Activated effector memory CD4-positive, alpha-beta T cell treated with Interleukin-2 at 50 U/mL for 16 hours (primary cell): ENCODE measurements at places on chromosomes 6 and 20.

DNA sequence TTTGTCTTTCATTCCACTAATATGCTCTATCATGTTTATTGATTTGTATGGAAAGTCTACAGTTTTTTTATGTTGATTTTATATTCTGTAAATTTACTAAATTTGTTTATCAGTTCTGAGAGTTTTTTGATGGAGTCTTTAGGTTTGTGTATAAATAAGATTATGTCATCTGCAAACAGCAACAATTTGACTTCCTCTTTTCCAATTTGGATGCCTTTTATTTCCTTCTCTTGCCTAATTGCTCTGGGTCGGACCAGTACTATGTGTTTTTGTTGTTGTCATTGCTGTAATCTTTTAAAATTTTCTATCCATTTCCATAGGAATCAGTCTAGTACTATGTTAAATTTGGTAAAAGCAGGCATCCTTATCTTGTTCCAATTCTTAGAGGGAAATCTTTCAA lies 31.5 kb upstream of the POLR1H start:
- DNase-seq = no peak

DNA sequence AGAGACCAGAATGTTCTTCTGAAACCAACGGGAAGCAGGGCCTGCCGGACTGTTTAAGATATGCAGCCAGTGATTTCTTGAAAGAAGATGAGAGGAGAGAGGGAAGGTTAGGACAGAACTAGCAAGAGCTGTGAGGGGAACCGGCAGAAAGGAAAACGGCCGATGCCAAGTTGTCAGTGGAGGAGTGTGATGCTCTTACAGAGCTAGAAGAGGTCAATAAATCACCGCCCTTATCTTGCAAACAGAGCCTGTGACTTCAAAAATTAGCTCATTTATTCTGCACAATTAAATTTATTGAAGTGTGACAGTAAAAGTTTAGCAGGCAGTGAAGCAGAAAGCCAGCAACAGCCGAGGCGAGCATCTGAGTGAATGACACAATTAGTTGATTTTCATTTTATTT lies 509.5 kb upstream of the ID4 start:
- no peak for DNase-seq

DNA sequence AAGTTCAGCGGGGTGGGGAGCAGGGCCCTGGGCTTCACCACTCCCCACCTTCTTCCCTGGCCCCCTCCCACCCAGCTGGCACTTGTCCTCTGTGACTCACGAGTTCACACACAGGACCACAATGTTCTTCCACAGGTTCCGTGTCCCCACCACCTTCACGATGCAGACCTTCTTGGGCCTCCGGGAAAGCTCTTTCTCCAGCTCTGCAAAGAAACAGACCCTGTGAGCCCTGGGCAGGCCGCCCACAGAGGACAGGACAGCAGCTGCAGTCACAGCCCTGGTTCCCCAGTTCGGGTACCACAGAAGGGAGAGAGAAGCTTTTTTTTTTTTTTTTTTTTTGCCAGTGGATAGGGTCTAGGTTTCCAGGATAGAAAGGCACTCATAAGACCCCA lies 30.9 kb downstream of the PSMG4 start:
- no peak for DNase-seq

DNA sequence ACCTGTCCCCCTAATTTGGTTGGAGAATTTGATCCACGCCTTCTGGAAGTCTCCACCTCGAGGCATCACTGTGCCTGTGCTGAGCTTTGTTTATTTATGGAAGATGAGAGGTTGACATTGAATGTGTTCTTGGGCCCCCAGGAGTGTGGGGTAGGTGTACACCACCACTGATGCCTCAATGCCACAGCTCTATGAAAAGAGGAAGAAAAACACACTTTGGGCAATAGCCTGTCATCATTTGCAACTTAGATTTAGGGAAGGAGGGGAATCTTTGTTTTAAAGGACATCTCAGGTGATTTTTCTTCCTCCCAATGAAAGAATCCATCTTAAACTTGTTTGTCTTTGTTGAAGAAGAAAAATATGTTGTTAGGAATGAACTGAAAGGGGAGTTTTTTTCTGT lies 42.6 kb downstream of the TBC1D7 start:
- DNase-seq = no peak

DNA sequence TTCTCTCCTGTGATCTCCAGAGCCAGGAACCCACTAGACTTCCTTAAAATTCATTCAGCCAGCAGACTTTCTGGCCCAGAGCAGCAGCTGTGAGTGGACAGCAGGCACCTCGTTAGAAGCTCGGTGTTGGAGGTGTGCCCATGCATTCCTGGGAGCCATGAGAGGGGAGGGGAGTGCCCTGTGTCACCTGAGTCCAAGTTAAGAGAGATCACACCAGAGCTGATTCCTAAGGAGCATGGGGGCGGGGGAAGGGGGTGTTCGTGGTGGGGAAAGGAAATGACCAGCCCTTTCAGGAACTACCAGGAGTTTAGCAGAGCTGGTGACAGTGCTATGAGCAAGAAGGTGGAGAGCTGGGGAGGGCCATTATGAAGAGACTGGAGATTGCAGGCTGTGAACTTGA lies 46.9 kb downstream of the GFRA4 start:
- DNase-seq = no peak

DNA sequence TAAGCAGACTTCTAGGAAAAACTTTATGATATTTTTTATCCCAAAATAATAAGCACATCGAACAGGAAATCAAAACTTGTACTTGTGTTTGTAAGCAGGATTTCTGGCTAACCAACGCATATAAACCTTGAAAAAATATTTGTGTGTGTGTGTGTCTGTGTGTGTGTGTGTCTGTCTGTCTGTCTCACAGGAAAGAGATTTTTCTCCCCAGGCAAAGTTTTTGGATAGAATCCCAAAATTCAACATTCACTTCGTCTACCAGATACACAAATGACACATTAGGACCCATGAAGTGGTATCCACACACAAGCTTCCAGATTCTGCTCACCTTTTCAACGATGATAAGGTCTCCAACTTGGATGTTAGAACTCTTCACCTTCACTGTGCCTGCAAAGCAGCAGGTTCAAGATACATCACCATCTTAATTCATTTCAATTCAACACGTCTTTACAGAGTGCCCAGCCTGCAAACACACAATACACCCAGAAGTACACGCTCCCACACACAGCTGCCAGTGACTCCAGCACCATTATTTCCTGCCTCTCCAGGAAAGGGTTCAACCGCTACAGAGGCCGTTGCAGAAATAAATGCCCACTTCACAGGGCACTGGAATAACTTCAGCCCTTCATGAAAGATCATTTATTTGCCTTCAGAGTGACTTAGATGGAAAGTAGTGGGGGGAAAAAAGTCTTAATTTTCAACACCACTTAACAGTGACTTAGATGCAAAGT lies 70.9 kb downstream of the ATP9A start:
- no peak for DNase-seq

GRCh38 chr20:38985603-38986170 lies 23.5 kb downstream of the DHX35 start:
- DNase-seq = no peak

DNA sequence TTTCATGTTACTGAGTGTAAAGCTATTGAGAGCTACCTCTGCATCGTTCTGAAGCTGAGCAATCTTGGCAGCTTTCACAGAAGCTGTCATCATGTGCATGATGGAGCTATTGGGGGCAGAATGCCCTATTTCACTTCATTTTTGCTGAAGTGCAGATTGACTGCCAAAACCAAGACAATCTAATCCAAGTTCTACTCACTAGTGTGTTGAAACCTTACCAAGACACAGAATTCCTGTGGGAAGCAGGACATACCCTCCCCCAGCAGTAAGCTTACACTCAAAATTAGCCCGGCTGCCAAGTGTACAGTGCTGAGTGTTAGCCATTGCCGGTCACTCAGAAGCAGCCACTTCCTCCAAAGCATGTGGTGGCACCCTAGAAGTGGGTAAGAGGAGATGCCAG lies 177.3 kb upstream of the TENT5A start:
- no peak for DNase-seq
